ENCODE measurements at places on chromosomes 7 and 10.

DNA sequence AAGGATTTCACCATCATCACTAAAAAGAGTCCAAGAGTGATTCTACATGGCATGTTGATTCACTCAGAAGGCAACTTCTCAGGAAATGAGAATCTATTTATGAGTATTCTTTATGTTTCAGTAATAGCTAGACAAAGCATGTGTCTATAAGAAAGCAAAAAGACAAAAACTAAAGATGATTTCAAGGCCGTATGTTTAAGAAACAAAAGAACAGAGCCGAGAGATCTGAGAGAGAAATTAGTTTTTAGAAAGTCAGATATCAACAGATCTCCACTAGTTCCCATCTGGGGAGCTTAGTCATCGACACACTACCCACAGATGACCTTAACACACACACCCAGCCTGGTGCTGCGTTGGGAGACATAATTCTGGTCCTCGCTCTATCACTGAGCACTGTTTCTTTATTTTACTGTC lies 21.0 kb downstream of the PIP4K2A start:
- no peak for DNase-seq

- DNase-seq, result no peak
Observed at GRCh38 chr7:142891490-142892082, 6.0 kb upstream of the TRPV6 start.

DNA sequence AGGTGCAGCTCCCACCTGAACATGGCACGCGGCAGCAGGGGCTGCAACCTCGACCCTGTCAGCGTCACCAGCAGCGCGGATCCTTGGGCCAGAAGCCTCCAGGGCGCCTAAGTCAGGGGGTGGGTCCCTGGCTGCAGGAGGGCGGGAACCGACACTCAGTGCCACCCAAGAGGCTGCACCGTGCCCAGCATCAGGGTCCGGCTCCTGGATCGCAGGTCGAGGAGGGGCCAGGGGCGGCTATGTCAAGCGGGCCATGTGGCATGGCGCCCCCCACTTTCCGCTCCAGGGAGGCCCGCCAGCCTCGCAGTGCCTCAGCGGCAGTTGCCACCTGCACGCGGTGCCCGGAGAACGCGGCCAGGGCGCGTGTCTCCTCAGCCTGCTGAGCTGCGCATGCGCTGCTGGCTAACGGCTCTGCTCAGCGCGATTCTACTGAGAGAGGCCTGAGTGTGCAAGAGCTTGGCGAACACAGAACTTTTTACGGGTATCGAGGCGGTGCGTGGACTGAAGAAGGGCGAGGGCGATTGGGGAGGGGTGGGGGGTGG lies at the start of gene ANKRD30A:
TSS of gene ANKRD30A (plus strand) at position 408 of the 542 bp plus-strand sequence. CDS start 190 bp downstream, outside the sequence.
- DNase-seq, result no peak

- no peak for DNase-seq
Observed at GRCh38 chr7:105132835-105133234, 118.8 kb downstream of the KMT2E start.

GRCh38 chr7:13850185-13850752 lies 139.2 kb downstream of the ETV1 start:
- peak; percentile 55 for DNase-seq

DNA sequence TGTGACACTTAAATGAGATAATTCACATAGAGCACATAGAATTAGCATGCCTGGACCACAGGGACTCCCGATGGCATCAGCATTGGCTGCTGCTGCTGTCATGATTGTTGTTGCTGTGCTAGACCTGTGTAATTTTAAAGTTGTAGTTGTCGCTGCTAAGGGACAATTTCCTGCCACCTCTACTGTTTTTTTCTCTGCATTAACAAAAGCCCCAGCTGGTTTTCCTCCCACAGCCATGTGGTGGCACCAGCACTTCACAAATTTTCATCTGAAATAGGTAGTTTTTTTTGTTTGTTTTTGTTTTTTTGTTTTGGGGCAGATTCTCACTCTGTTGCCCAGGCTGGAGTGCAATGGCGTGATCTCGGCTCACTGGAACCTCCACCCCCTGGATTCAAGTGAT lies 25.4 kb upstream of the PRXL2A start:
- peak; percentile 50 for DNase-seq

DNA sequence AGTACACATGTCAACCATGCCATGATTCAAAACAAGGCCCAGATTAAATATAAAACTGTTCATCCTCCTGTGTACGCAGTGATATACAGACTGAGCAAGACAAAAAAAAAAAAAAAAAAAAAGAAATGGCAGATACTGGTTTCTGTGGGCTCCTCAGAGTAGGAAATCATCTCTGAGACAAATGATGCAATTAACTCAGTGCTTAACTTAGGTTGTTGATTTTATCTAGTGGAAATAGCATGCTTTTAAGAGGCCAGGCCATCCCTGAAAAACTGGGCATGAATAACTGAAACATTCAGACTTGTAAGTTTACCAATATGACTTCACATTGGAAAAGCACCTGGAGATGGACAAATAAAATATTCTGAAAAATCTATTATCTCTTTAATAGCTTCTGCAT lies 69.0 kb downstream of the DKK1 start:
- DNase-seq, result no peak

DNA sequence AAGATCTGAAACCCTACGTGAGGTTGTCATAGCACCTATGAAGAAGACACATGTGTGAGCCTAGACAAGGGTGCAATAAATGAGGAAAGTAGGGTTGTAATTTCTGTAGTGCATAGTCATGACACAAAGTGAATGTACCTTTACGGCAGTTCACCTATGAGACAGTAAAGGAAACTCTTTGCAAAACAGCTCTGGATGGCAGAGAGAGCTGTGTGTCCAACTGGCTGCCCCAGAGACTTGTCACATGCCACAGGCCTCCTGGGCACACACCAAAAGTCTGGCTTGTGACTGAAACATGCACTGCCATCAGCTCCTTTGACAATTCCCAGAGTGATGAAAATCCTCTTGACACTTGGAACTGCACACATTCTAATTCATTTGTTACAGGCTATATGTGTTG lies 90.7 kb upstream of the NAMPT start:
- DNase-seq, result no peak

- DNase-seq, result no peak
Observed at GRCh38 chr10:95423164-95424005, 132.6 kb upstream of the PDLIM1 start.

DNA sequence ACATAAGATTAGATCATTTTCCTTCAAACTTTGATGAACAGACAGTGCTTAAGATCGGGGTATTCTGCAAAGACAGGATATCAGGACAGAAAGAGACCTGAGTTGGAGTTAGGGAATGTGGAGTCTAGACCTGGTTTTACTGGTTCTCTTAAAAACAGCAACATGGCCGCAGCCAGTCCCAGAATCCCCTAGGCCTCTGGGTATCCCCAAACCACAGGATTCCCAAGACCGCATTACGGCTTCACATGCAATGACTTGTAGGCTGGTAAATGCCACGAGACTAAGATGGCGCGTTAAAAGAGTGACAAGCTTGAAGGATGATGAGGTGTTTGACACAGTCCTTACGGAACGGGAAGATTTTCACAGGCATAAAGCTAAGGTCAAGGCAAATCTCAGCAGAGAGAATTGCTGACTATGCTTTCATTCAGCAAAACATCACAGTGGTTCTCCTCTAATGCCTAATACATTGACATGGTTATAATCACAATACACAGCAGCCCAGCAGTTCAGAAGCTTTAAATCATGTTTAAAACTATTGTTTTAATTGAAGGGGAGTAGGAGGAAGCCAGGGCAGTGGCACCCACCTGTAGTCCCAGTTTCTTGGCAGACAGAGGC lies 32.9 kb downstream of the MPP7 start:
- no peak for DNase-seq

- no peak for DNase-seq
Observed at GRCh38 chr7:157555944-157556641, 219.3 kb downstream of the DNAJB6 start.

GRCh38 chr10:120980279-120981255 lies 129.4 kb downstream of the WDR11 start:
- DNase-seq, result no peak

DNA sequence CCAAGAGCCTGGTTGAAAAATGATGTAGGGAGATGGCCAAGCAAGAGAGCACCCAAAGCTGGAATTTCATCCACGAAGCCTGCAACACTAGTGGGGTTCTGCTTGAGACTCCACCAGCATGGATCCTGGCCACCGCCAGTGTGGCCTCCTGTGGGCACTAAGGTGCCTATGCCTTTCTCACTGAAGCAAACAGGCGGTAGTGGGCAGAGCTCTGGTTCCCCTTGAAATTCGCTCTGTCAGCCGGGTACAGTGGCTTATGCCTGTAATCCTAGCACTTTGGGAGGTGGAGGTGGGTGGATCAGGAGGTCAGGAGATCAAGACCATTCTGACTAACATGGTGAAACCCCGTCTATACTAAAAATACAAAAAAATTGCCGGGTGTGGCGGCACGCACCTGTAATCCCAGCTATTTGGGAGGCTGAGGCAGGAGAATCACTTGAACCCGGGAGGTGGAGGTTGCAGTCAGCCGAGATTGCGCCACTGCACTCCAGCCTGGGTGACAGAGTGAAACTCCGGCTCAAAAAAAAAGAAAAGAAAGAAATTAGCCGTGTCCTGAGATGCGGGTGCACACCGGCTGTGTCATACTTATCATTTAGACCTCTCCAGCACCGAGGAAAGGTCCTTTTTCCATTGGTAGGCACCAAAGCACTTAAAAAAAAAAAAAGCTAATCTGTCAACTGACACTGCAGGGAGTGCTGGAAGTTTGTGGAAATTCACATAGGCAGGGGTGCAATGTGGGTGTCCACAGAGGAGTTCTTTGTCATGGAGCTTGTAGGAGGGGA lies 28.3 kb downstream of the CCM2 start:
- DNase-seq, result no peak

GRCh38 chr10:88896994-88897853 lies 17.2 kb downstream of the STAMBPL1 start:
- no peak for DNase-seq

- DNase-seq, result no peak
Observed at GRCh38 chr10:130877126-130877525, 434.4 kb downstream of the TCERG1L start.

DNA sequence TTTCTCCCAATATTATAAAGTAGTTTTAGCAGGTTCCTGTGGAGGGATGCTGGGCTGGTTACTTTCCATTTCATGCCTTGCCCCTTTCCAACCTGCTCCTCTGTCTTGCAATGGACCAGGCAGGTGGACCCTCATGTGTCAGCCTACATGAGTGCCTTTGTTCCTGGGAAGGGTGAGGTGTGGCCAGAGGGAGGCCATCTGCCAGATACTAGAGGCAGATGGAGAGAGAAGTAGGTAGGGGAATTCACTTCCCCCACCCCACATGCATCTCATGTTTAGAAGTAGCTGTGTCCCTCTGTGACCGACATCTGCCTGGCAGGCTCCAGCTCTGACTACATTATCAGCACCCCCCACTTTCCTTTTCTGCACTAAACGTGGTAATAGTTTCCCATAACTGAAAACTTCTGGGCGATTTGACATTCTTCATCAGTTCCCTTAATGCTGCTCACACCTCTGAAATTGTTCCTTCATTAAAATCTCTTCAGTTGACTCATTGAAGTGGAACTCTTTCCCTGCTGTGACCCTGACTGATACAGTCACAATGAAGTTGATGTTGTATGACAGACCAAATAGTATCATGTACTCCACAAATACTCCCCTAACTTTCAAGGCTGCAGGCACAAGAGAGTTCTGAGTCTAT lies 396.3 kb upstream of the FZD8 start:
- DNase-seq, result no peak

DNA sequence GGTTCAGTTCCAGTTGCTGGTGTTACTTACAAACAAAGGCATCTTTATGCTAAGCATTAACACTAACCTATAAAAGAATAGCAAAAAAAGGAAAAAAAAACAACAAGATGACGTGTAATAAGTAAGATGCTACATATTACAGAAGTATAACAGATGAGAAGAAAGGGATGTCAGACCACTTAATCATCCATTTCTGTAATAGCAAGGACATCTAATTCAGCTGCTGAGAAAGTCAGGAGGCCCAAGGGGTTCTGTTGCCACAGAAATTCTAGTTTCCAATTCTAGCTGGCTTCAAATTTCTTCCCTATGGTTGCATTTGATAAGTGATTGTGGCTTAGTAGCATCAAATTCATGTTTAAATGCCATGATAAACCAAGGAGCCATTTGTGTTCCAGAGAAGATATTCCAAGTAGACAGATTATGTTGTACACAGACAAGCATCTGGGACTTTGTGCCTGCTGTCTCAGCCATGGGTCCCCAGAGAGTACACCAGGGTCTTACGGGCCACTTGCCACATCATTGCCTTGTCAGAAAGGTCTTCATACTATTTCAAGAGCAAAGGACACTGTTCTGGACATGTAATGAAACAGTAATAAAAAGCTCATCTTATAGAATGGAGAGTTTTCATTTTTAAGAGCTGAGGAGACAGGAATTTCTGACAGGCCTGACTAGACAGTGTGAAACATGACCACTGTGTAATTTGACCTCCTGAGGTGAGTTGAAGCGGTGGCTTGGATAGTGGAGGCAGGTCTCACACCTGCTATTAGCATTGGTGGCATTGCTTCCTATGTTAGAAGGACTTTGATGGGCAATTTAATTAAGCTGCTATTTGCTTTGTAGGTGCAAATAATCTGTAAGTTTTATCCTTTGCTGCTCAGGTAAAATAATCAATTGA lies 4.2 kb upstream of the ASB4 start:
- DNase-seq, result no peak

GRCh38 chr10:122331615-122332446 lies 42.7 kb upstream of the PLEKHA1 start:
- no peak for DNase-seq

GRCh38 chr10:11049806-11050205 lies 32.1 kb downstream of the CELF2 start:
- DNase-seq, result no peak

DNA sequence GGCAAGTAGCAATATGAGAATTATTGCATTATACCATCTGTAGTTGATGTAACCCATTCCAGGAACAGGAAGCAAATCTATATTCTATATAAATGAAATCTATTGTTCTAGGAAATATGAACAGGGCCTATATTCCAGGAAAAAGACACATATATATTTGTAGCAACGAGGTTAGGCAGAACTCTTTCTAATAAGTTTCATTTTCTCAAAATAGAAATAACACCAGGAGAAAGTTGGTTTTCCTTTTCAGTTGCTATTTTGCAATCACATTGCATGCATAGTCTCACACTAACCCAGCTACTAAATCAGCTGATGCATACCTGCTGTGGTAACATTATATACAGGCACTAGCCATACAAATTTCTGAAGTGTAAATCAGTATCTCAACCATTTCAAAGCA lies 6.2 kb upstream of the IFIT2 start:
- no peak for DNase-seq

DNA sequence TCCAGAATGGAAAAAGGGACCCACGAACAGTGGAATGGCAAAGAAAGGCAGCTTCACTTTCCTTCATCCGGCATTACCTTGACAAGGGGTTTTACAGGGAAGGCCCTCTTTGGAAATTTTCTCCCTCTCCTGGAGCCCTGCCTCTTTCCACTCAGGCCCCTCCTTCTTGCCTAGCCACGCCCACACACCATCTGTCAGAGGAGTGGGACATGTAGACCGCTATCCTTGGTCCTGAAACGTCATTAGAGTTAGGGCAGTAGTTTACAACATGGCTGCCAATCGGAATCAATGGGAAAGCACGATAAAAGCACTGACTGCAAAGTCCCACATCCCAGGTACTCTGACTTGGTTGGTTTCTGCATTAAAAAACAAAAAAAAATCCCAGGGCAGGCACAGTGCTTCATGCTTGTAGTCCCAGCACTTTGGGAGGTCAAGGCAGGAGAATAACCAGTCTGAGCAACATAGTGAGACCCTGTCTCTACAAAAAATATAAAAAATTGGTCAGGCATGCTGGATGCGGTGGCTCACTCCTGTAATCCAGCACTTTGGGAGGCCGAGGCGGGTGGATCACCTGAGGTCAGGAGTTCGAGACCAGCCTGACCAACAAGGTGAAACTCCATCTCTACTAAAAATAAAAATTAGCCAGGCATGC lies 96.4 kb downstream of the MARCHF5 start:
- no peak for DNase-seq

Data from CD4-positive, alpha-beta T cell treated with Interleukin-15 for 1 hour (primary cell).